A549 treated with Hydrocortisone at 1 μM for 4 hours (cell line): ENCODE measurements at places on chromosomes 1 and 21. TPM values are rescaled to one million over a fixed set of nuclear protein-coding genes. Genes with fewer than 3 reads are reported as not detected.

The TMEM200B gene
- 0.08 to 0.20 TPM (median 0.08 TPM) in 5 replicates for total RNA-seq

The BSND gene
- total RNA-seq: 0.01 TPM in 1 of 5 replicates, not detected in the others

The PHF13 gene
- total RNA-seq: 7.3 to 9.6 TPM (median 9.2 TPM) in 5 replicates

The TMOD4 gene
- 0.25 to 0.44 TPM (median 0.27 TPM) in 3 of 5 replicates, not detected in the others for total RNA-seq

The OR14A2 gene
- total RNA-seq: not detected in 5 replicates

The SMIM34 gene
- not detected in 5 replicates for total RNA-seq

The PCAT6 gene
- total RNA-seq: 2.6 to 4.2 TPM (median 3.8 TPM) in 5 replicates

The EFNA3 gene
- total RNA-seq: 9.7 to 11.7 TPM (median 11.6 TPM) in 5 replicates

The MYBPH gene
- not detected in 5 replicates for total RNA-seq

The IRF6 gene
- total RNA-seq: 0.15 to 0.18 TPM (median 0.18 TPM) in 5 replicates

The SH3BGR gene
- 0.27 to 2.3 TPM (median 0.79 TPM) in 5 replicates for total RNA-seq

The ITLN2 gene
- total RNA-seq: 0.78 to 1.2 TPM (median 0.96 TPM) in 5 replicates

The GPR52 gene
- 0.10 to 0.17 TPM in 2 of 5 replicates, not detected in the others for total RNA-seq

The FAM151A gene
- total RNA-seq: 0.15 to 0.29 TPM (median 0.24 TPM) in 5 replicates

The TSPEAR gene
- total RNA-seq: not detected in 5 replicates

The FASLG gene
- total RNA-seq: not detected in 5 replicates

The S100A3 gene
- total RNA-seq: 107 to 126 TPM (median 115 TPM) in 5 replicates

The PLA2G2A gene
- total RNA-seq: not detected in 5 replicates

The TMEM52 gene
- 0.44 to 1.4 TPM (median 0.93 TPM) in 5 replicates for total RNA-seq
